Left ventricle myocardium inferior (tissue), 1 donor: ENCODE measurements at places on chromosomes 3 and 15.

GRCh38 chr3:177973241-177973840 is 562.9 kb upstream of the KCNMB2 start:
- DNase-seq, result no peak

DNA sequence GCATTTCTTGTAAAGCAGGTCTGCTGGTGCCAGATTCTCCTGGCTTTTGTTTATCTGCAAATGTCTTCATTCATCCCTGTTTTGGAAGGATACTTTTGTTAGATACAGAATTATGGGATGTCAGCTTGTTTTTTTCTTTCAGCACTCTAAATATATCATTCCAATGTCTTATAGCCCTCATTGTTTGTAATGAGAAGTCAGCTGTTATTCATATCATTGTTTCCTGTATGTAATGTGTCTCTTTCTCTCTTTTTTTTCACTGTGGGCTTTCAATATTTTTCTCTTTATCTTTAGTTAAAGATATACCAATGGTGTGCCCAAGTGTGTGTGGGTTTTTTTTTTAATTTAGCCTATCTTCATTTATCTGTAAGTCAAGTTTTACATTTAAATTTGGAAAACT is 65.6 kb upstream of the DCP1A start:
- DNase-seq, result no peak

DNA sequence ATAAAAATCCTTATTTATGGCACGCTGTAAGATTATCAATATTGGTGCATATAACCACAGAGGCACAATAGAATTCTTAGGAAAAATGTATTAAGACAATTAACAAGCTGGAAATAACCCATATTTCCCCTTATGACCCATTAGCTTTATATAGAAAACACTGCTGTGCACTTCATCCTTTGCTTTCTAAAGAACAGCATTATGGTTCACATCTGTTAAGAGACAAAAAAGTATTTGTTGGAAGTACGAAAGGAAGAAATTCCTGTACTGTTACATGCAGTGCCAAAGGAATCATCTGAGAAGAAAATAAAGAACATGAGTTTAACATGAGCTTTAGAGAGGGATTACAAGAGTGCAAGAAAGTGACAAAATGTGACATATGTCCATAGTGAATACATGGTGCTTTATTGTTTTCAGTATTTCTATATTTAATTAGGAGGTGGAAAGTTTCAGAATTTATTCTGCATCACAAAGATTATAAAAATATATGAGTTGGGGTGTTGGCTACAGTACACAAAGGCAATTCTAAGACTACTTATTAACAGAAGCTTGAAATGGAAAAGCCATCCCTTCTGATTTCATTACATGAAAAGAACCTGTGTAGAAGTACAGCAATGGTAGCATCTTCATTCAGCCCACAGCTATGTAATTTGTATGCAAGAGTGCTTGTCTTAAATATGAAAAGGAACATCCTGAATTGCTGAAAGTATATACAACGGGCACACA is 6.8 kb downstream of the UBE3A start:
- DNase-seq, result no peak

GRCh38 chr3:104040896-104041295 is 1325.8 kb upstream of the ALCAM start:
- DNase-seq, result no peak
